ENCODE measurements at places on chromosomes 16 and 17.

DNA sequence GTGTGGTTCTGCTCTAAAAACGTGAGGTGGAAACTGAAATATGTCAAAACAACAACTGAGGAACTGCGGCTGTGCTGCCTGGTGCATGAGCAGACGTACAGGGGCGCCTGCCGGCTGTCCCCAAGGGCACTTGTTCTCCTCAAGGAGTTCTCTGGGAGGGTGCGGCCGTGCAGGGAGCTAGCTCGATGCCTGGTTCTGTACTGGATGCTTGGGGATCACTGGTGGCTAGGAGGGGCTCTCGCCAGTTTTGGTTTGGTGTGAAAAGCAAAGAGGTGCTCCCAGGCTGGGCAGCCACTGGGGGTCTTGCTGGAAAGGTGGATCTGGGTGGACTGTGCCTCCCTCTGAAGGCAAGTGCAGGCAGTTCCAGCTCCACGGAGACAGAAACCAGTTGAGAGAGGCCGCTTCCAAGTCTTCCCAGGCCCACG, 41.9 kb upstream of the ATP2A3 start:
- DNase-seq: no peak

DNA sequence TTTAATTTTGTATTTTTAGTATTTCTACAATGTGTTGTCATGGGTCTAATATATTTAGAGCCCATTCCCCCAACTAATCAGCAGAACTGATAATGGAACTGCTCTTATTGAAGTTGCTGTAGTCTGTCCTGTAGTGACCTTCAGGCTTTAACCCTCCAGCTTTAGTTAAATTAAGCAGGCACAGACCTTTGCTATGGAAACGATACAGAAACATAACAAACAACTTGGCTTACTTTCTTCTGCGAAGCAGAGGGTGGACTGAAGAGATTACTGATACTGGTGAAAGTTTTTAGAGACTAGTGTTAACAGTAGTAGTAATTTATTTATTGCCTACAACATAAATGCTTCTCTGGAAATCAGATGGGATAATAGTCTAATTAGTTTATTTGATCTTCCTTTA, 61.4 kb downstream of the NFATC3 start:
- peak; percentile 37 for DNase-seq

- no peak for DNase-seq
These were observed 13.7 kb downstream of the C16orf95 start for GRCh38 chr16:87303431-87303930.

DNA sequence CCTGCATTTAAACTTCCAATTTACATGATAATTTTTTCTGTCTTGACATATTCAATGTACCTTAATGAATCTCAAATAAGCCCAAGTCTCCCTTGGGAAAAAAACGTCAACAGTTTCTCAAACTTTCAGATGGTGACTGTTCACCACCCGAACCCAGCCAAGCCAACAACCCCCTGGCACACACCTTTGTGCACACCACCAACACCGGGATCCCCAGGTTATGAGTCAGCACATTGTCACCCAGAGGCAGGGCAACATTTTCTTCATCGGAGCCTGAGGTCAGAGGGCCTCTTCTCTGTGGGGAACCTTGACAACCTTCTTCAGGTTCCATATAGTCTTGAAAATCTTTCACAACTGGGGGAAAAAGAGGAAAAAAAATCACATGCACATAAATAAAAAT, 15.5 kb downstream of the DYNC1LI2 start:
- no peak for DNase-seq

- no peak for DNase-seq
These were observed 930 bp downstream of the CHMP1A start for GRCh38 chr16:89656435-89657121.

DNA sequence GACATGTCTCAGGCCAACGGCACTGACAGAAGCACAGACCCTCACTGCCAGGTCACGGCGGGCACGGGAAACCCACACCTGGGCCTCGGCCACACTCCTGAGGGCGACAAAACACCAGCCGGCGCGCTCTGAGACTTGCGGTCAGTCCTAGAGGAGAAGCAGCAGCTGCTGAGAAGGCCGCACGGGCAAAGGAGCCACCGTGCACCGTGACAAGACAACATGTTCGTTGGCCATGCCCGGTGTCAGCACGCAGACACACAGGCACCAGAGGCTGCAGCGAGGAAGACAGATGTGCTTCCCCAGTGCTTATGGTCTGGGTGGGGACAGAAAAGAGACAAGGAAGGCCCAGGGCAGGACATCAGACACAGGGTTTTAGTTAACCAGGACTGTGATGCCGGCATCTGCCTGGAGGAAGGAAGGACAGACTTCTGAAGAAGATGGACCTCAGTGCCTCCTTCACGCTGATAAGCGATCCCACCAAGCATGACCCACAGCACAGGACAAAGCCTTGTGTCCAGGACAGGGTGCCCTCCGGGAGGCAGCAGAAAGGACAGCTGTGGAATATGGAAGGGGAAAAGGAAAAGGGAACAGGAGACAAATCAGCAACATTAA, 84.0 kb downstream of the ANKRD11 start:
- DNase-seq: no peak

GRCh38 chr16:74756203-74756602, 18.4 kb downstream of the FA2H start:
- DNase-seq: no peak

GRCh38 chr16:10493276-10493675, 87.1 kb downstream of the EMP2 start:
- DNase-seq: no peak

- DNase-seq: no peak
These were observed 56.1 kb downstream of the PCTP start for GRCh38 chr17:55806745-55807495.

GRCh38 chr17:21129023-21129681, 2.4 kb downstream of the DHRS7B start:
- no peak for DNase-seq

- peak; percentile 65 for DNase-seq
These were observed 2.2 kb upstream of the UQCRC2 start for GRCh38 chr16:21950782-21951521.

DNA sequence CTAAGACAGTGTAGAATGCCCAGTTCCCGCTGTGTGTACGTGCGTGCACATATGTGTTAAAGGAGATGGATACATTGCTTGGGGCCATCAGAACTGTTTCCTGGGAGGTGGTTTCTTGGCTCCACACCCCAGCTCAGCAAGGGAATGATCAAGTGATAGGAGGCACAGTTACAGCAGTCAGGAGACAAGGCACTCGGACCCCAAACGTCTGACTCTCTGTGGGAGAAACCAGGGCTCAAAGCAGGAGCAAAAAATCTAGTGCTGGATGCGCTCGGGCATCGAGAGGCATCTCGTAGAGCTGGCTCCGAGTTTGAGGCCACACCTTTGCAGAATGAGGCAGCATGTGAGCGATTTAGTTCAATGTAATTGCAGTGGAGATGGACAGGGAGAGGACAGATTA, 71.9 kb downstream of the RBBP6 start:
- DNase-seq: no peak
